ENCODE measurements at places on chromosomes 1 and 21.

GRCh38 chr1:228781161-228781808 lies 46.0 kb downstream of the RHOU start:
- no peak for DNase-seq

DNA sequence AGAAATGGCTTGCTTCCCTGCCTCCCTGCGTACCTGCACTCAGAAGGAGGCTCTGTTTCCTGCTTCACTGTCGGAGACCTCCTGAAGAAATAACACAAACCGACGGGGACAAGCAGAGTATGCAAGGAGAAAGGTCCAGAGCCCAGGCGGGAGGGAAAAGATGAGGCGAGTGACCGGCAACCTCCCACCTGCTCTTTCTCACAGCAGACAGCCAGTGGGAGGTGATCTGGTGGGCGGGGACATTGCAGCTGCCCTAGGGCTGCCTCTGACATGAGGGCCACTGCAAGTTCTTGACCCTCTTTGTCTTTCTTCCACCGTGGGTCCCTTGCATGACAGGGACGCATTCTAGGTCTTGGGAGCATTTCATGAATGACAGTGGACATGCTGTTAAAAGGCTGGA lies 368.2 kb downstream of the CAMTA1 start:
- no peak for DNase-seq

DNA sequence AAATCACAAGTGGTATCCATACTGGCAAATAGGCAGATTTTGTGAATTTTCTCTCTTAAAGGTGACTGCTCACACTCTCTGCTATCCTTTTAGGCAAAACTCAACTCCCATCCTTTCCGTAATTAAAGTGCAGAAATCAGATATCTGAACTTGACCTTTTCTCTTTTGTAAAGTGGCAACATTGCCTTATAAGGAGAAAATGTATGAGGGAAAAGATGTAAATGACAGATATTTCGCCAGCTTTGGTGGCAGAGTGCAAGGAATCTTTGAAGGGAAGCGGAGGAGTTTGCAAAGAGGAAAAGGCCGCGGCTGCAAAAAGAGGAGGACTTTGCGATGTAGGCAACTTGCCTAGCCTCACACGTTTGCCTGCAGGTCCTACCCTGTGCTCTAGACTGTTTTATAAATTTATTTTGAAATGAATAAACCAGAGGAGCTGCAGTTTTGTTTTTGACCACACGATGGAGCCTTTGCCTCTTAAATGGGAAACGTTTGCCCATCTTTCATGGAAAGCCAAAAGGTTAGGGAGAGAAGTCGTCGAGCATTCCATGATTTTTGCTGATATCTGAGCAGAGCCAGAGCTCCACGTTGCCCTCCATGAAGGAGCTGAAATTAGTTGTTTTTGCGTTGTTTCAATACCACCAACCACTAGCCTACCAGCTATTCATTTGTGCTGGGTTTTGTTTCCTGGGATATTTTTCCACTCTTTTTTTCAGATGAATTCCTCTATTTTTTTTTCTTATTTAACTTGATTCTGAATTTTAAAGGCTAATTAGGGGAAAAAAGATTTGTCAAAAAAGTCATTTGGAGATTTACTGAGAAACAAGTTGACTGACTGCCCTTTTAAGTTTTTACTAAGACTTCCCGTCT lies 242.3 kb downstream of the LMX1A start:
- DNase-seq = peak; percentile 63

GRCh38 chr1:75125161-75125726 lies 8.9 kb upstream of the LHX8 start:
- no peak for DNase-seq

Measured in NT2/D1 (cell line).